ENCODE measurements at places on chromosomes 7 and 10.

DNA sequence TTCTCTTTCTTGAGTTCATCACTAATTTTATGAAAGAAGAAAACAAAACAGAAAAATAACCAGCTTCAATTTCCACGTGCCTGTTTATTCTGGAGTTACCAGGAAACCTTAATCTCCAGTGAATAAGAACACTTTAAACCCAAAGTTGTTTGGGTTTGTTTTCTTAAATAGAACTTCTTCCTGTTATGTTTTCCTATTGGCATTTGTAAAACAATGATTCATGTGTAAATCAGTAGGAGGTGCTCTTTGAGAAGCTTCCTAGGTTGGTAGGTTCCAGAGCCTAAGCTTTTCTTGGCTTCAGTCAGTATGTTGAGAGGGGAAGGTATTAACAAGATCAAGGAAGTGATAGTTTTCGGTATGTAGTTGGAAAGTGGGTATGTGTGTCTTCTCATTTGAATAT, 119.0 kb downstream of the BICC1 start:
- DNase-seq, result no peak

- DNase-seq, result no peak
Measured at GRCh38 chr7:137989590-137989989, 12.3 kb downstream of the CREB3L2 start.

DNA sequence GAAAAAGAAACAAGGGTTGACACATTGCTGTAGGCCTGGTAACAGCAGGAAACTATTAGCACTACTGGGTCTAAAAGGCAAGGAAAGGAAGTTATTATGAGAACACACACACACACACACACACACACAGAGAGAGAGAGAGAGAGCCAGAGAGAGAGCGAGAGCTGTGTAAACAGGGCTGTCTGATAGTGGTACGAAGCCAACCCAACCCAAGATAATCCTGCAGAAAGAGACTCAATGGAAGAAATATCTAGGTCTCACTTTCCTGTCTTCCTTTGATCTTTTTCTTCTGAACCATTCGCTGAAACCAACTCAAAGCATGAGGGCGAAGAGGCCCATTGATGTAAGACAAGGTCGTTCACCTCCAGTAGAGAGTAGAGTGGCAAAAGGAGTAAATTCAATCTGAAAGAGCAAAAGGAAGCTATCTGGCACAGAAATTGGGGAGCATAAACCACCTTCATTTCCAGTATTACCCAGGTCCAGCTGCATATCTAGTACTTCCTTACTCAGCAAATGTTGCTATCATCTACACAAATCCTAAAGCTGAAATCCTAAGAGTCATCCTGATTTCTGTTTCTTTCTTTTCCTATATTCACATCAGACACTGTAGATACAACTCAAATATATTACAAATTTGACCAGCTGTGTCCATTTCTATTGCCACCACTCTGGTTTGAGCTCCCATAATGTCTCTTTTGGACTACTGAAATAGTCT, 110.2 kb downstream of the TMEM26 start:
- no peak for DNase-seq

GRCh38 chr7:76037310-76037709, 10.5 kb downstream of the STYXL1 start:
- DNase-seq, result no peak

- no peak for DNase-seq
Measured at GRCh38 chr10:130425881-130426435, 289.8 kb downstream of the GLRX3 start.

DNA sequence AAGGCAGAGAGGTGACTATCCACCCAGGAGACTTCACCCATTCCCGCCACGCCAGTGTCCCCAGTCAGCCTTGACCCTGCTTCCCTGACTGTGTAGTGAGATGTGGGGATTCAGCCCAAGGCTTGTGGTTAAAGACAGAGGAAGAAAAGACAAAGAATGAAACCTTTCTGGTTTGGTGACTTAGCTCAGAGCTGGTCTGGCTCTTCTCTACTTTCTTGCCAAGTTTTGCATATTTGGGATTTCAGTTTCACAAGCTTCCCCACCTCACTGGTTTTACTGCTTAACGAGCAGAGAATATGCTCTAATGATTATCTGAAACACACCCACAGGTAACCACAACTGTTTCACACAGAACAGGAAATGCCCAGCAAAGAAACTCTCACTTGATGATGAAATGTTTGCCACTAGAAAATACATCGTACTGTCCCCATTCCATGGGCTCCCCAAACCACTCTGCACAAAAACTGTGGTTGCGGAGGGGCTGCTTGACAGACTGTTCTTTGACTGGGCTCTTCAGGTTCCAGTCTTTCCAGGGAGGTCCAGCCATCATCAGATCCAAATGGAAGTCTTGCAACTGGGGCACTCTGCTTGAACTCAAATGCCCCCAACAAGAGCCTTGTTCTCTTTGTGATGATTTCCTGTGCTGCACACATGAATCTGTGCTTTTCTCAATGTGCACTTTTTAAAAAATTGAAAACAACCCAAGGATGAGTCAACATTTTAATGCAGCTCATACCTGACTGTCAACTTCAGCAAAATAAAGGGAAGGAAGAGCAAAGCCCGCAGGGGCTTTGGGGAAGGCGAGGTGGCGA, 95.5 kb downstream of the CTBP2 start:
- DNase-seq, result no peak

- DNase-seq, result no peak
Measured at GRCh38 chr10:86308056-86308455, 58.5 kb downstream of the GRID1 start.

- peak; percentile 40 for DNase-seq
Measured at GRCh38 chr7:50304911-50305582, 531 bp downstream of the IKZF1 start.

DNA sequence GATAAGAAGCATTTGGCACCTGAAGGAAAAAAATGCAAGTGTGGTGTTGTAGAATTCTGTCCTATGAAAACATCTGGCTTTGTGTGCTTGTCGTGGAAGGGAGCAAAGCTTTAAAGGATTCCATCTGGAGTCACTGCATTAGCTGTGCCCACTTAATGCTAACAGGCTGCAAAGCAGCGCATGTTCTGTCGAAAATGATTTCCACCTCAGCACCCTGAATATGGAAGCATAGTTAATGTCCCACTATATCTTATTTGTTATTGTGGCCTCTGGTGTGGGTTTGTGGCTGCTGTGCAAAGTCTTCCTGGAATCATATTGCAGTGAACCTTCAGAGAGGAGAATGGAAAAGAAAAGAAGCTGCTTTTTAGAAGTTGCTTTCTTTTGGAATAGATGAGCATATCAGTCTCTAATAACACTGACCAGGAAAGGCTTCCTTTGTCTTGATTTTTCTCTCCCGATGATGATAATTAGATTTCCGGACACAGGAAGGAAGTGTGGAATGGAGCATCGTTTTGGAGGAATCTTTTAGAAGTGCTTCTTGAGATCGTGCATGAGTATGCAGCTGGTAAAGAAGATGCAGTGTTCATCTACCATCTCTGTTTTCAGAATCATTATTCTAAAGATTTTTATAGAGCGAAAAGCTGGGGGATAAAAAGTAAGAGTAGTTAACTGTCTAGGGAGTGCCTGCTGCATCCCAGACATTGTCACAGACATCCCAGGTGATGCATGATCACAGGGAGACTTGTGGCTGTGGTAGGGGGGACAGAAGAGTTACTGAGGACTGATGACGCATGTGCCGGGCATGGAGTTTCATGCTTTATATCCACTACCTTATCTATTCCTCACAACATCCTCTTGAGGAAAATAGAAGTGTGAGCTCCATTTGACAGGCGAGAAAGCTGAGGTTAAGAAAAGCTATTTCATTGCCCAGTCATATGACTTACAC, 54.6 kb downstream of the TEX36 start:
- no peak for DNase-seq

GRCh38 chr7:81956520-81956919, 186.7 kb upstream of the HGF start:
- DNase-seq, result no peak

- no peak for DNase-seq
Measured at GRCh38 chr7:15845461-15845860, 159.0 kb upstream of the MEOX2 start.

GRCh38 chr10:78909221-78909620, 159.5 kb upstream of the ZMIZ1 start:
- DNase-seq, result no peak

DNA sequence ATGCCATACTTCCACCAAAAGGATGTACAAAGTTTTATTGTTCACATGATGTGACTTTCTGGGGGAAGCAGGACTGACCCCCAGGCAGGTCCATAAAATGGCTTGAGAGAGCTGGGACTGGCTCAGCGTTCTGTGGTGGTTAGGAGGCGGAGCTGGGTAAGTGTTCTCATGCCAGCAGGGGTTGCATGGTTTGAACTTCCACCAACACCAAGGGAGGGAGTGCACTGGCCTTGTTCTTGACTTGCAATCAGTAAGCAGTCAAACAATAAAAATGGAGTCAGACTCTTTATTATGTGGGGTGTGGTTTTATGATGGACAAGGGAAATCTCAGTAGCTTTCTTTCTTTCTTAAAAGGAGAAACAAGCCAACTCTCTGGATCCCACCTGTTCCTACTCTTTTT, 95.4 kb upstream of the PRR15 start:
- DNase-seq, result no peak

- no peak for DNase-seq
Measured at GRCh38 chr7:46651561-46652088, 730.6 kb upstream of the IGFBP3 start.

DNA sequence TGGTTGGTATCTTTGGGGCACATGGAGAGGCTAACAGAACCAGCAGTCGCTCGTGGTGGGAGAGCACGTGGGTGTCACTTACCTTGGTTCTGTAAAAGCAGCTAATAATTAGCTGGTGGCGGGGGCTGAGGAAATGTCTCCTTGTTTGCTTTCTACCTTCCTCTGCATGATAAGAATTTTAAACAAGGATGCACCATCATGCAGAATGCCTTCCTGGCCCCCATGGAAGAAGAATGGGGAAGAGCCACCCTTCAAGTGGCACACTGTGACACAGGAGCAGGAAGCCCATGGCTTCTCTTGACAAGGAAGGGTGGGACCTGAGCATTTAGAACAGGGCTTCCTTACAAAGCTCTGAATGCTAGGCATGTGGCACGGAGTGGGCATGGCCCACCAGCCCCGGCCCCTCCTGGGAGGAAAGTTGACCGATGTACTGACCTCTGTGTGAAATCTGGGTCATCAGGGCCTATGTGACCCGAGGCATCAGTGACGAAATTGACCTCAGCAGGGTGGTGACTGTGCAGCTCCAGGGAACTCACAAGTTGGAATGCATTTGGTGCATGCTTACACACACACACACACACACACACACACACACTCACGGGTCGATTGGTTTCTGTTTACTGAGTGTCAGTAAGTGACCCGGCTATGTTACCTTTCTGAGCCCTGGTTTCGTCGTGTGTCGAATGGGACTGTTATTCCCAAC, 116.9 kb upstream of the ANLN start:
- DNase-seq, result no peak

DNA sequence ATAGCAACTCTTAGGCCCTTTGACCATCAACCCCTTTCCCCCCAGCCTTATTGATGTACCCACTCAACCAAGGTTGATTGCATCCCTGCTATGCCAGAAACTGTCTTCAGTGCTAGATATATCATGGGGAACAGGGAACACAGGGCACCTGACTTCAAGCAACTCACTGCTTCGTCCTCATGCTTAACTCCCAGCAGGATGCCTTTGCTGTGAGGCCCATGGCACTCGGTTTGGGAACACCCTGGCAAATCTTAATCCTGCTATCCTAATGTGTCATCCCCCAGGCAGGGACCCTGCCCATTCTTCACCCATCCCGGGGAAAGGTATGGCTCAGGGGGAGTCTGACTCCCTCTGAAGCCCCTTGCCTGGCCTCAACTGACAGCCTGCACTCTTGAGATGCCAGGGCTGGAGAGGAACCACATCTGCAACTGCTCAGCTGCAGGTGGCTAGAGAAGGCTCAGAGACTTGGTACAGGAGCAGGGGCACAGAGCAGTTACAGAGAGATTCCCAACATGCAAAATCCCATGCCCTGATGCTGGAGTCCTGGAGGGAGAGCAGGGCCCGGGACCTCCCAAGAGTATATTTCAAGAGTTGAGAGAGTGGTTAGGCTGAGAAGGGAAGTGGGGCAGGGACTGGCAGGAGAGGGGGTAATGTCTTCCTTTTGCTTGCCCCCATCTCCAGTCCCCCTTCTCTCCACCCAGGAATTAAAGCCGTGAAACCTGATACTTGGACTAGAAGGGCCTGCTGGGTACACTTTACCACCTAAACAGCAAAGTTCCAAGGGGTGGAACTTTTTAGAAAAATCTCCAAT, 2.4 kb upstream of the UNC5B start:
- no peak for DNase-seq

DNA sequence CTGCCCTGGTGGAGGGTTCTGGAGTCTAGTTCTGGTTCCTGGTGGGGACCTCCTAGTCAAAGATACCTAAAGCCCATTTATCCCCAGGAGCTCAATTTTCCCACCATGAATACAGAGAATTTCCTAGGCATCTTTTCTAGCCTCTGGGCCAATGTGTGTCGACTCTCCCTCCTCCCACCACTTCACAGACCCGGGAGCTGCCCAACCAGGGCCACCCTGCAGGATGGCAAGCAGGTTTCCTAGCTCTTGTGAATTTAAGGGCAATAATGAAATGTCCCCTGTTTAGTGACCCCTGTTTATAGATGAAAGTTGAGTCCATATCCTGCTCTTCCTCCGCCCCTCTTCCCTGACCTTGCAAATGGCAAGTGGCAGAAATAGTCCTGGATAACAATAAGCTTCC, 9.4 kb downstream of the DLX5 start:
- no peak for DNase-seq

GRCh38 chr10:127915324-127915723, 8.4 kb downstream of the PTPRE start:
- DNase-seq, result no peak

GRCh38 chr7:651032-651728, 75.3 kb upstream of the DNAAF5 start:
- DNase-seq, result no peak

DNA sequence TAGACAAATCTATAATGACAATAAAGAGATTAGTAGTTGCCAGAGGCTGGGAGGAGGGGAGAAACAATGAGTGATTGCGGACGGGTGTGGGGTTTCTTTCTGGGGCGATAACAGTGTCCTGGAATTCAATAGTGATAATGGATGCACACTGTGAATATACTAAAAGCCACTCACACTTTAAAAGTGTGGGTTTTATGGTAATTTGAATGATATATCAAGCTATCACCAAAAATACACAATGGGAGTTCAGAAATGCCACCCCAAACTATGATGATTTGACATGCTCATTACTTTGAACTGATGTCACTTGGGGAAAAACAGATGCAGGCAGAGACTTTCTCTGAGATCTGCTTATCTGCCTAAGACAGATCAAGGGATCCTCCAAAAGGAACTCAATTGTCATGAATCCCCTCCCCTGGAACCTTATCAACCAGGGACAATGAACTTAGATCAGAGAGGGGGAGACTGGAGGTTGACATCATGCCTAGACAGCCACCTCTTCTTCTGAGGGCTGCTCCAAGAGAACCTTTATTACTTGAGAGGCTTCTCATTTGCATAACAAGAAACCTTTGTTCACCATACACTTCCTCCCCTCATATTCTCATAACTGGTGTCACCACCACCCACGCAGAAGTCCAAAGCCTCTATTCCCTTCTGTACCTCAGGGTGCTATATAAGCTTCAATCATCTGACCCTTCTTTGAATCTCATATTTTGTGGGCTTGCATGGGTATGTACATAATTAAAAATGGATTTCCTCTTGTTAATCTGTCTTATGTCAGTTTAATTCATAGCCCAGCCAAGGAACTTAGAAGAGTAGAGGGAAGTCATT, 14.8 kb upstream of the ZC3HAV1 start:
- no peak for DNase-seq

All from stimulated activated CD8-positive, alpha-beta memory T cell treated with anti-CD3 and anti-CD28 coated beads, Interleukin-12 subunit alpha, Interleukin-12 subunit beta, amount 100 ng/mL, for 1 hour (primary cell).